ENCODE measurements at places on chromosomes 2 and 18.

DNA sequence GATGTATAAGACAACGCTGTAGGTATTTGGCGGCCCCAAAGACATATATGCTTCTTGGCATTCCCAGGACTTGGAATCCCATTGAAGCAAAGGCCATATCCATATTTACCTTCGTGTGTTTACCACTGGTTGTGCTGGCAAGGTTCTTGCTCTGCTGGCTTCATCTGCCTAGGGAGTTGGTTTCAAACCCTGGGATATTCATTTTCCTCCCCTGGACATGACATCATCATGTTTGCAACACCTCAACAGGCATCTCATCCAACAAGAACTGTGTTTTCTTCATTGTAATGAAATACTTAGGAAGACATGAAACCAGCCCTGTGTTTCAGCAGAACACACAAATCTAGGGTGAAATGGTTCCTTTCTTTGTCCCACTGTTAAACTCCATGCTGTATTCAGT is 77.9 kb upstream of the PHLPP1 start:
- no peak for DNase-seq

GRCh38 chr2:69714024-69714423 is 27.9 kb upstream of the ANXA4 start:
- no peak for DNase-seq

DNA sequence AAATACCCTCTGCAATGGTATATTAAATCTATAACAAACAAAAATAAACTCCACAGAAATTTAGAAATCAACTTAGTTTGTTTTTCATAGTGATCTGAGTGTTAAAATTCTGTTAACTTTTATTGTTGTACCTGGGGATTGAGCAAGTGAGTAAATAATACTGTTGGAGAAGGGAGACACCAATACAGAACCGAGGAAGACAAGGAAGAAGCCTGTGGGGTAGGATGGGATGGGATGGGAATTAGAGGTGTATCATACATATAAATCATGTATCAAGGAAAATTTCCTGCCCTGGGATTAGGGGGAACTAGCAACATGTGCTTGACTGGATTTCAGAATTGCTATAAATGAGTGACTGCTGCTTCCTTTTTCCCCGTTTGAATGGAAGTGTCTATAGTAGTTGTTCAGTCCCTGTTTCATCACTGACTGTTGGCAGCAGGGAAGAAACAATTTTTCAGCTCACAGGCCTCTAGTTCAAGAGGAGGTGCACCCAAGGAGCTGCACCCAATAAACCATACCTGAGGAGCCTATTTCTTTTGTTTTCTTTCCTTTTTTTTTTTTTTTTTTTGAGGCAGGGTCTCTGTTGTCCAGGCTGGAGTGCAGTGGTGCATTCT is 53.1 kb downstream of the SP110 start:
- no peak for DNase-seq

DNA sequence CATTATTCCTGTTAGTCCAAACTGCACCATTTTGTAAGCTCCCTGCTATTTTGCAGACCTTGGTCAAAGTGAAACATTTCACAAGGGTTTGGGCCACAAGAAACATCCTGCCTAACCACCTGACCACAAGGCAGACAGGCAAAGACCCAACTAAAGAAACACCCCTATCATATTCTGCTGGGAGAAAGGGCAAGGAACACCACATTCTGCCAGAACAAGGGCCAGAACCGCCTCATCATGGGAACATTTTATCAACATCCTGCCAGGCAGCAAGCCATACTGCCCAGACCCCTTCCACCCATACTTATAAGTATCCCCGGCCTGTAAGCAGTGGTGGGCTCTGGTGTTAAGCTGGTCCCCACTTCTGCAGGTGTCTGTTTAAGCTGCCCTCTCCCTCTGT is 12.0 kb upstream of the RAB31 start:
- DNase-seq: no peak

DNA sequence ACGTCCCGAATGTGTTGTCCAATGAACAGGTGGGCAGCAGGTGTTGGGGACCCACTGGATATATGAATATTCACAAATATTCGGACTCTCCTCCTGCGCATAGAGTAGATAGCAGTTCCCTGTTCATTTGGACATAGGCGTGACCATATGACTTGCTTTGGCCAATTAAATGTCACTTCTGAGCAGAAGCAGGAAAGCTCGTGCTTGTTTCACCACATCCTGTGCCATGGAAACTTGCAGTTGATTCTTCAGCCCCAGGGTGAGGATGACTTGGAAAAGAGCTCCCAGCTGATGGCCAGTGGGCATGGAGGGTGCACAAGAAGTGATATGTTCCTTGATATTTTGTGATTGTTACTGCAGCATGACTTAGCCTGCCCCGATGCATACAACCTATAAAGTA is 52.6 kb downstream of the PTPRM start:
- no peak for DNase-seq

GRCh38 chr2:82023710-82024109 is 1719.2 kb upstream of the LRRTM1 start:
- DNase-seq: no peak

- no peak for DNase-seq
Measured at GRCh38 chr2:239939736-239940483, 85.2 kb downstream of the NDUFA10 start.

- no peak for DNase-seq
Measured at GRCh38 chr2:25598911-25599310, 74.5 kb downstream of the DTNB start.

DNA sequence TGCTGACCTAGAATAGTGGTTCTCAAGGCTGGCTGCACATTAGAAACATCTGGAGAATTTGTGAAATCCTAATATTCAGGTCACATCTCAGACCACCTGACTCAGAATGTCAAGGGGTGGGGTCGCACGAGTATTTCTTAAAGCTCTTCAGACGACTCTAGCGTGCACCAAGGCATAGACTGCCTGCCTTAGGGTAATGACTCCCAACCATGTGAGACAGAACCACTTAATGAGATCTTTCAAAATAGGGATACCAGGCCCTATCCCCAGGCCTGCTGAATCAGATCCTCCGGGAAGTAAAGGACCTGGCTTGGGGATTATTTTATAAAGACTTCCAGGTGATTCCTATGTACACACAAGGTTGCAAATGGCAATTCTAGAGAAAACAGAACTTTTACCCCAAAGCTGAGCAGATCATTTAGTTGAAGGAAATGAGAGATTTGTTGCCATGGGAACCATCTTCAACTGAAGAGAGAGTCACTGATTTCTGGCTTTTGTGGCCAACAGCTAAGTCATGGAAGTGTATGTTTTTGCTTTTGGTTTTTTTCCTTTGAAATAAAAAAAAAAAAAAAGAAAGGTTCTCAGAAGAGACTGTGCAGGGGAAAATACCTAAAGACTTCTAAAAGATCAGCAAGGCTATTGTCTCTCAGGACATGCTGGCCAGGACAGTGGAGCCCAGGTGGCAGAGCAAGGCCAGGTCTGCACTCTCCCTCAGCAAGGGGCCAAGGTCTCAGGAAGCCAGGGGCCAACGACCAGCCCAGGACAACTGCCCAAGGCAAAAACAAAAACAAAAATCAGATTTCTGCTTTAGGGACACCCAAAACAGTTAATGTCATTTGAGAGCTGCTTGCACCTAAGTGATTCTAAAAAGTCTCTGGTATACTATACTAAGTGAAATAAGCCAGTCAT is 15.3 kb upstream of the LOXHD1 start:
- DNase-seq: no peak

GRCh38 chr2:26886736-26887135 is 38.8 kb downstream of the DPYSL5 start:
- no peak for DNase-seq

DNA sequence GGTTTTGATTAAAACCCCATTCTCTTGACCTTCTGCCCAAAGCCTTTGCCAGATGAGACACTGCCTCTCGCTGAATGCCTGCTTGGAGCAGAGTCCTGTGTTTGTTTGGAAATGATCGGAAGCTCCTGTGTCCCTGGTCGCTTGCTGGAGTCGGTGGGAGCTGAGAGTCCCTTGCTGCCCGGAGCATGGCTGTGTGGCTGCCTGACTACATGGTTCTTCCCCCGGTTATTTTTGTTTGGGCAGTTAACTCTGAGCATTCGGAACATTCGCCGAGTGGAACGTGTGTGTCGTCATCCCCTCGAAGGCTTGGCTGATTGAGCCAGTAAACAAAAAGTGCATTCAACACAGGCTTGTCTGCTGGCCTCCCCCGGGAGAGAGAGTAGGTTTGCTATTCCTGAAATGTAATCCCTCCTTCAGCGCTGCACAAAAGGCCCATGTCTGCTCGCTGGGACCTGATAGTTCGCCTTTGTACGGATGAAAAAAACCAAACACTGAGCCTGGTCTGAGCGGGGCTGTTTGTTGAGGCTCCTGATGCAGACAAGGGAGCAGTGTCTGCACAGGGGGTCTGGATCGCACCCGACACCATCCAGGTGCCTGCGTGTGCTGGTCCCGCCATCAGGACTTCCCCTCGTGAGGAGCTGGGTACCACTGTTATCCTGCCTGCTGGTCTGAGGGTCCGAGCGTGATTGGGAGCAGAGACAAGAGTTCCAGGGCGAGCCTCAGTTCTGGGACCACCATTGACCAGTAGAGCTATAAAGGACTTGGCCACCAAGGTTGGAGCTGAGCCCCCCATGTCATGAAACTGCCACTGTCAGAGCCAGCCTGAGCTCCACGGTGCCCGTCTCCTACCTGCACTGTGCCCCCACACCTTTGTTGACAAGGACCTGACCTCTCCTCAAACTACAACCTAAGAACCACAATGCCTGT is 83.8 kb downstream of the AGAP1 start:
- no peak for DNase-seq

- no peak for DNase-seq
Measured at GRCh38 chr18:51721996-51722395, 524.5 kb upstream of the MEX3C start.

DNA sequence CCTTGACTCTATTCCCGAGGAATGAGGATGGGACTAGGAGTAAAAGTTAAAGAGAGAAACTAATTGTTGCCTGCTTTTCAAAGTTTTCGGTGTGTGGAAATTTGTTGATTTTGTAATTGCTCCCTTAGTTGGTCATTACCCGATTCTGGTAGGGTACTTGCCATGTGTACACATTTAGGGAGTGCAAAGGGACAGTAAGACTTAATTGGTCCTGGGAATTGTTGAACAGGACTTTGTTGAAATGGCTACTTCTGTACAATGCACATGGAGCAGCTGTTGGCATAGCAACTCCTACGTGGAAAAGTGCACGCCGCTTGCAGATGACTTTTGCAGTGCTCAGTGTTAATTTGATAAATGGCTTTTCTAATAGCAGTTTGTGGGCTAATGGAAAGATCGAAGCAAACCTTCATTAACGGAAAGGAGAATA is 22.9 kb downstream of the EPAS1 start:
- DNase-seq: no peak

DNA sequence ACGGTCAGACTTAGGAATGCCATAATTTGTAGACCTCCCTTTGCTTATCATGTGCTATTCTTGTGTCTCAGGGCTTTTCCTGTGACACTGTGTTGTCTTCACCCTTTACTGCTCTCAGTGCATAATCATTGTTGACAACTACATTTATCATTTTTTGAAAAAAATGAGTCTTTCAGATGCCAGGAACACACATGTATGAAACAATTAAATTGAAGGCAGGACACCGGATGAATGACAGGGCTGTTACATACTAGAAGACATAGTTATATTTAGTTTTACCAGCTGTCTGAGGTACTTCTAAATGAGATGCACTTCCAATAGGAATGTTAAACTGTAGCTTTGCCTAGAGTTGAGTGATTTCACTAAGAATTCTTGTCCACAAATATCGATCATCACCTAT is 243.5 kb downstream of the LRP1B start:
- no peak for DNase-seq

DNA sequence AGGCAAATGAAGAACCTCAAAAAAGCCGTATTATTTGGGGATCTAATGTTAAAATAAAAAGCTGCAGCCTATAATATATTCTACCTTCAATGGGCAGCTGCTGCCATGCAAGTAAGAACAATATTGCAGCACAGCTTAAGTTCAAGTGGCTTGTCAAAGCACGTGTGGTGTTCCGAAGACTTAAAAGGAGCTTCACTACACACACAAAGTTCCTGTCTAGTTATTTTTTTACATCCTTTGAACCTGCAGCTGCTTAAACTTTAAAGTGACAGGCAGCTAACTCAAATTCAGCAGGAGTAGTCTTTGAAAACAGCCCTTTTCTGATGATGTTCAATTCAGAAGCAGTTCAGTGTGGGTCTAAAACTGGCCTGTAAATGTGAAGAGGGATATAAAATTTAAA is 85.8 kb upstream of the XIRP2 start:
- DNase-seq: no peak

DNA sequence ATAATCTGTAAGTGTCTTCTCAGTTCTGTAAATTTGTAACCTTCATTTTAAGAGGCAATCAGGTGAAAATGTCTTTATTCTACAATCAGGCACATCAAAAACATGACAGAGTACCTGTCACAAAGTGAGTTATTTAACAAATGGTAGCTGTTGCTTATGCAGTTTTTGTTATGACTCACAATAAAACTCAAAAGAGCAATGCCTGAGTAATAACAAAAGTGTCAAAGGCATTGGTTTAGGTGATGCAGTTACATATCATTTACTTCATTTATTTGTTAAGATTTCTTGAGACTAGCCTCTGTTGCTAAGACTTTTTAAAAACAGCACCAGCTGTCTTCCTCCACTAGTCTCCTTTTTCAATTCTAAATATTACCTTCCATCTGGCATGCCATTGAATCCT is 177.8 kb downstream of the KIAA1328 start:
- DNase-seq: no peak

DNA sequence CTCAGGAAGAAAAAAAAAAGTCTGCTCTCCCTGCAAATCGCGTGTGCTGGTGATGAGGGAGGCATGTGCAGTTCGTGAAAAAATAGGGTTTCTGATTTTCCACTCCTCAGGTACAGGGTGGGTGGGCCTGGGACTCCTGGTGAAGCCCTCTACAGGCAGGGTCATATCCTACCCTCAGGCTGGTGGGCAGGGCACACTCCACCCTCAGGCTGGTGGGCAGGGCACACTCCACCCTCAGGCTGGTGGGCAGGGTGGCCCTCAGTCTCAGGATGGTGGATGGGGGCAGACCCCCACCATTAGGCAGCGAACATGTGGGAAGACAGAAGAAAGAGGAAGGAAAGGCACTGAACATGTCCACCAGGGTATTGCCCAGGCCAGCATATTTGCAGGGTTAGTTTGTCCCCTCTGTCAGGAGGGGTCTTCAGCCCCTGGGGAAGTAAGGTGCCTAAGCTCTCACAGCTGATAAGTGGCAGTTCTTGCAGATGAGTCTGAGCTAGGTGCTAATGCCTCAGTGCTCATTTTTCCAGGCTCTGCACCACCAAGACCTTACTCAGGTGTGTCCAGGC is 95.2 kb upstream of the RAB6C start:
- no peak for DNase-seq

DNA sequence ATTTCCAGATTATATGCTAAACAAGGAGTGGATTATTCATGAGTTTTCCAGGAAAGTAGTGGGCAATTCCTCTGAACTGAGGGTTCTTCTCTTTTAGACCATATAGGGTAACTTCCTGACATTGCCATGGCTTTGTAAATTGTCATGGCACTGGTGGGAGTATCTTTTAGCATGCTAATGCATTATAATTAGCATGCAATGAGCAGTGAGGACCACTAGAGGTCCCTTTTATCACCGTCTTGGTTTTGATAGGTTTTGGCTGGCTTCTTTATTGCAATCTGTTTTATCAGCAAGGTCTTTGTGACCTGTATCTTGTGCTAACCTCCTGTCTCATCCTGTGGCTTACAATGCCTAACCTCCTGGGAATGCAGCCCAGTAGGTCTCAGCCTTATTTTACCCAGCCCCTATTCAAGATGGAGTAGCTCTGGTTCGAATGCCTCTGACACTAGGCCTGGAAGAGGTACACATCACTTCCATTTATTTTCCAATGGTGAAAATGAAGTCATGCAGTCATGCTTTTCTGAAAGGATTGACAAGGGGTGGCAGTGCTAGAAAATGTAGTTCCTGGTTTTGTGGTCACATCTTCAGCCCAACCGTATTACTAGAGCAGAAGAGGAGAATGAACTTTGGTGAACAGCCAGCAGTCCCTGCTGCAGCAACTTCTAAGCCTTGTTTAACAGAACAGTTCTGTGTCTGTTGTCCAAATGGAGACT is 26.6 kb upstream of the ITGA4 start:
- no peak for DNase-seq

Measured in mesothelial cell of epicardium (in vitro differentiated cells).